ENCODE measurements at places on chromosomes 12 and 14. TPM values are rescaled to one million over a fixed set of nuclear protein-coding genes. Genes with fewer than 3 reads are reported as not detected.

DNA sequence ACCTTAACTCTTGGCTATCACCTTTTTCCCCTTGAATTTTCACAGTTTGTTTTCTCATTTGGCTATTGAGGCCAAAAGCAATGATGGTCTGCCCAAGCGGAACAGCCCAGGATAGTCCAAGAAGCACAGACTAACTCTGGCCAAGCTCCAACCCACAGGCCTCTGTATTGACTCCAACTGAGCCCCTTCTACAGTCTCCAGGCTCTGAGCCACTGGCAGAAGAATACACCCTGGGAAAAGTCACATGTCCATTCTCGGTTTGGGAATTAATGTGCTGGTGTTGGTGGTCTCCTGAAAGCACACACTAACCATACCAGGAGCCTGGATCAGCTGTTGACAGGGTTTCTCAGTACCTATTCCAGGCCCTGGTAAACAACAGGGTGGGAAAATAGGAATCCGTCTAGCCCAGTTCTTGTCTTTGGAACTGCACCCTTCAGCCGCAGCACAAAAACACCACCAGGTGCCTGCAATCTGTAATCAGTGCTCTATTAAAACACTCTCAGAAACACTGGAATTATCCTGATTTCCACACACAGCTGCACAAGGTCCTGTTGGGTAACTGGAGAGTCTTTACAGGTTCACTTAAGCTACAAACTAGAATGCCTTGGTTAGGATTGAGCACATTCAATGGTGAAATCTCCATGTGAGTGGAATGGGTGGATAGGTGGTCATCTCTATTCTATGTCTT, 63.6 kb downstream of the STXBP6 start:
- DNase-seq = no peak

DNA sequence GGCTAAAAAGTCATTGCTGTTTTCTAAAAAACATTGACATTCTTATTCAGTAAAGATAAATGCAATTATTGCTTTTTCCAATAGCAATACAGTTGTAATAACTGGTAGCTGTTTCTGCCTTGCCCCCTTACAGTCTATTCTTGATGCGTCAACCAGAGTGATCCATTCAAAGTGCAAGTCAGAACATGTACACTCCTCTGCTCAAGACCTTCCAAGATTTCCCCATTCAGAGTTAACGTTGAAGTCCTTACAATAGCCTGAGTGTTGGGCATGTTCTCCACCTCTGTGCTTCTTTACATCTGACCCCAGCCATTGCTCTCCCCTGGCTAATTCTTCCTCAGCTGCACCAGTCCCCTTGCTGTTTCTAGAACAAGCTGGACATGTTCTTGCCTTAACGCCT, 24.3 kb downstream of the VRK1 start:
- no peak for DNase-seq

GRCh38 chr12:25992026-25992782, 33.7 kb downstream of the RASSF8 start:
- DNase-seq = no peak

The XRCC3 gene
- 84.5 TPM for total RNA-seq

DNA sequence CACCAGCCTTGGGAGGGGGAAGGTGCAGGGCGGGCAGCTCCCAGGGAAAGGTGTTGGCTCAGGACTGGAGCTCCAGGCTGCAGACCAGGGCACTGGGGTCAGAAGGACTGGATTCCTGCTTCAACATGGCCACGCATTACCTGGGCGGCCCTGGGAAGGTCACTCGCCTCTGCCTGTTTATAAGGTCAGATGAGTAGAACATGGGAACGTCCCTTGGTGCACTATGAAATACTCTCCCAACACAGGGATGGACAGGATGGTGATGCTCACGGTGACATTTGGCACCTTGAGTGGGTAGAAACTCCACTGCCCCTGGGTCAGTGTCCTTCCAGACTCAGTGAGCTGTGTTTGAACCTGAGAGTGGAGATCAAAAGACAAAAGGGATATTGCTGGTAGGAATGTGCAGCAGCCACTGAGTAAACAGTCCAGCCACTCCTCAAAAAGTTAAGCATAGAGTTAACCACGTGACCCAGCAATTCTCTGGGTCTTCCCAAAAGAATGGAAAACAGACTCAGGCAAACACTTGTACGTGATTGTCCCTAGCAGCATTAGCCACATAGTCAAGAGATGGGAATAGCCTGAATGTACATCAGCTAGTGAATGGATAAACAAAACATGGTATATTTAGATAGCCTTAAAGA, 9.1 kb upstream of the BDKRB2 start:
- DNase-seq = no peak
